Pons (tissue), 1 donor: ENCODE measurements at places on chromosomes 4 and X.

GRCh38 chr4:121717680-121718237, 21.0 kb upstream of the ANXA5 start:
- DNase-seq: no peak

GRCh38 chr4:153127760-153128494, 76.3 kb upstream of the TRIM2 start:
- DNase-seq: peak; percentile 96

DNA sequence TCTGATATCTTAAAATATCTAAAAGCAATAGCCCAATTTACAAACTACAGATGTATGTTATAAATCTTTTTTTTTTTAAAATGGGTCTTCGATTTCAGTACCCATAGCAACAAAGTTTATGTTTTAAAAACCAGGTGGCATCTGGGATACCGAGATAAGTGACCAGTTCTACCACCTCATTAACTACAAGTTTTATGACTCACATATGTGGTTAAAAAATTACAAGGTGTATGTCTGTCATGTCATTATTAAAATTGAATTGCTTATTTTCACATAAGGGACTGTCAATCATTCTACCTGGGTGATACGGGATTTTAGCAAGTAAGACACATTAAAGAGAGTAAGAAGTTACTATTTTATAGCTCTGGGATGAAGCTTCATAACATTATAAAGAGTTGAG, 192.0 kb upstream of the ETNPPL start:
- DNase-seq: no peak

DNA sequence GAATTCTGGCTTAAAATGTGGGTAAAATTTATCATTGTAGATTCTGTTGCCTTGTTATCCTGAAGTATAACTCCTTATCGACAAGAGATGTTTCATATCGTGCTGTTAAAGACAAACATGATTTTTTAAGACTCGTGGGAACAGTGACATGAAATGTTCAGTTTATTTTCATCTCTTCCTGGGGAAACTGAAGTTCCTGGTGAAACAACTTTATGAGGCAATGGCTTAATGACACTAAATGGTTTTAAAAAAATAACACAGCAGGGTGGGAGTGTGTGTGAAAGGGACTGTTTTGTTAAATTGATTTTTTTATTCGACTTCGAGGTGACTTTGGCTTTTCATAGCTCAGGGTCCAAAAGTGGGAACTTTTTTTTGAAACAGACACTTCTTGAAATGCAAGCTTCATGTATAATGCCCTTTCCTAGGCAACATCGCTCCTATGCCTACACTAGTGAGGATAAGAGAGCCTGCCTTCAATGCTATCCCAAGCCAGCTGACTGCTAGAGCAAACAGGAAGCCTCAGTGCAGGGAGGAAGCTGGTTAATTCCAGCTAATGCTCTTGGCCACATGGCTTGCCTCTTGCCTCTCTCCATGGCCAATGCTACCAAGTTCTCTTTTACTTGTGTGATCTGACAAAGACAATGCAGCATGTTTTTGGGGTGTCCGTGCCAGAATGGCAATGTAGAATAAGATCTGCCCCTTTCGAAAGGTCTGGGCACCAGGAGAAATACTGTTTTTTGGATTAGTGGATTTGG, 80.9 kb upstream of the PLAC1 start:
- no peak for DNase-seq

DNA sequence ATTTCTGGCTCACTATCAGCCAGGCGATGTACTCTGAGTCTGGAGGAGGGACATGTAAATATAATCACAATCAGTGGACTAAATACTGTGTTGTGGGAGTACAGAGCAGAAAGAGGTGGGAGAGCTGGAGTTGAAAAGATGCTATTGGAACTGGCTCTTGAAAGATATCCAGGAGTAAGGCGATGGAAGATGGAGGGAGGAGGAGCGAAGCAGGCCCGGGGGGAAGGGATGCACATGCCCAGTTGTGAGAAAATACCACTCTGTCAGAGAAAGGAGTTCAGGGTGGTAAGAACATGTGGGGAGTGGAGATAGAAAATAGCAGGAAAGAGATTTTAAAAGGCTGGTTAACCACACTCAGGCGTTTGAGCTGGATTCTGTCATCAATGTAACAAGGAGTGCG, 216.9 kb upstream of the ETNPPL start:
- no peak for DNase-seq

GRCh38 chr4:40562681-40563080, 67.0 kb downstream of the RBM47 start:
- DNase-seq: no peak

GRCh38 chr4:155904331-155904730, 835 bp downstream of the TDO2 start:
- no peak for DNase-seq

GRCh38 chrX:14607446-14607985, 78.2 kb downstream of the GLRA2 start:
- no peak for DNase-seq

- DNase-seq: no peak
Measured at GRCh38 chr4:78032446-78032845, 24.7 kb upstream of the FRAS1 start.

DNA sequence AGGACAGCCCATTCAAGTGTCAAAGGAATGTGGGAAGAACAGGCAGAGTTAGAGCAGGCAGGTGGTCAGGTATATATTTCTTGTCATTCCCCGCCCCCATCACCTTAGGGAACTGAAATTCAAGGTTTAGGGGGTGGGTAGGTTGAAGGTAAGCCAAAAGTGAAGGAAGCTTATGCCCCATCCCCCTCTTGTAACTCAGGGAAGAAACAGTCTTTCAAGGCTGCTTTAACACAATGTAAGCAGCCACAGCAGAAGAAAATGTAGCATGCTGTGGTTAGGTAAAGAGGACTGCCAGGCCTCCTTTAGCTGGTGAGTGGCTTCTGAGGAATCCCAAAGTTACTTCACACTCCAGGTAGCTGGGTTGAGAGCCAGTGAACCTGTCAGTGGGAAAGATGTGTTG, 122.3 kb downstream of the RS1 start:
- DNase-seq: no peak

- DNase-seq: no peak
Measured at GRCh38 chr4:159298502-159298901, 195.6 kb downstream of the RAPGEF2 start.

DNA sequence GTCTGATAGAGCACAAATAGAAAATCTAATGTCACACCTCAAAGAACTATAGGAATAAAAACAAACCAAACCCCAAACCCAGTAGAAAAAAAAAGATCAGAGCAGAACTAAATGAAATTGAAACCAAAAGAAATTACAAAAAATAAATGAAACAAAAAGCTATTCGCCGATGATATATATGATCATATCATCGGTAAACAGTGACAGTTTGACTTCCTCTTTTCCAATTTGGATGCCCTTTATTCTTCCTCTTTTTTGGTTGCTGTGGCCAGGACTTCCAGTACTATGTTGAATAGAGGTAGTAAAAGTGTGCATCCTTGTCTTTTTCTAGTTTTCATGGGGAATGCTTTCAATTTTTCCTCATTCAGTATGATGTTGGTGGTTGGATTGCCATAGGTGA, 215.3 kb upstream of the AR start:
- DNase-seq: no peak

DNA sequence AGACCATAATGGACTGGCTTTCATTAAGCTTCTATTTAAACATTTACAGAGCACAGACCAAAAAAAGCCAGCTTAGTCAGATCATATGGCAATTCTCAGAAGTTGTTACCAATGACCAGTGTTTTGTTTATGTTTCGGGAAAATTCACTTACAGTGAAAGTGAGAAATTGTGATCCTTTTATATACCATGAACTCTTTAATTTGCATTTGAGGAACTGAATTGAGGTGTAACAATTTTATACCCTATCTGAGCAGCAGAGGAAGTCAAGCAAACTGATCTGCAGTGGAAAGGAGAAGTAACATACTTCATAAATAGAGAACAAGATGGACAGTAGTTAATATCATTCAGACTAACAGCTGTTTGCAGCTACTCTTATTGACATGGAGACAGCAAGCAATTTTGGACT, 97.1 kb downstream of the TMA16 start:
- peak; percentile 60 for DNase-seq

GRCh38 chr4:824461-825062, 1.4 kb downstream of the CPLX1 start:
- DNase-seq: no peak

GRCh38 chrX:101206471-101206870, 13.1 kb upstream of the DRP2 start:
- DNase-seq: peak; percentile 17

GRCh38 chrX:17549107-17549651, 174.2 kb downstream of the NHS start:
- peak; percentile 10 for DNase-seq

DNA sequence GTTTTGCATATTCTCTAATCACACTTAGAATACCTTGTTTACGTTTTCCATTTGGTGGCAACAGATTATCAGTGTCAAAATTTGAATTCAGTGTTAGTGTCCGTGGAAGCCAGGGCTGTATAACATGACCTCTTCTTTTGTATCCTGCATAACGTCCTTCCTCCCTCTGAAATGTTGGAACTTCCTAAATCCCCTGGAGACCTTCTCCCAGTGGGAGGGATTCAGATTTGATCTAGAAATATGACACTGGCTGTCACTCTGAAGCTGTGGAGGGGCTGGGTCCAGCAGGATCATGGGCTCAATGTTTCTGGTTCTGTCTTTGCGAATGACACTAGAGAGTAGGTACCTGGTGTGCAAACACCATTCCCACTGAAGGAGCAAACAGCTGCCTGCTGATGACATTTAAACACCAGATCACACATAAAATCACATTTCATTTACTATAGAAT, 850 bp upstream of the CXCL3 start:
- no peak for DNase-seq

- DNase-seq: peak; percentile 94
Measured at GRCh38 chrX:50814701-50815100, 707 bp upstream of the SHROOM4 start.
